ENCODE measurements at places on chromosomes 3 and 15.

- DNase-seq = no peak
Observed at GRCh38 chr3:99945328-99945995, 127.8 kb downstream of the CMSS1 start.

DNA sequence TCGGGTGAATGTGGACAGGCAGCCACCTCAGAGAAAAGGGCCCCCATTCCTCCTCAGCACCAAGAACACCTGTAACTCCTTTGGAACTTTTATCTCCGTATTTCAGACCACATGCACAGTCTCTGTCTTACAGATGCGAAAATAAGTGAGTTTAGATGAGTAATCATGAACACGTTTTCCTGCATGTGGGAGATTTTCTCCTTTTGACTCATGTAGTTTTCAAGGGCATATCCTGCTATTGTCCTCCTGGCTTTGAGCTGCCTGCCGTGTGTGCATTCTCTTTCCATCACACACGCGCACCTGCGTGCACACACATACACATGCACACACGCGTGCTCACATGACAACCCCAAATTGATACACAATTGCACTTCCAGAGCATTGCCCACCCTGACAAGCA, 239.2 kb downstream of the GABRG3 start:
- no peak for DNase-seq

DNA sequence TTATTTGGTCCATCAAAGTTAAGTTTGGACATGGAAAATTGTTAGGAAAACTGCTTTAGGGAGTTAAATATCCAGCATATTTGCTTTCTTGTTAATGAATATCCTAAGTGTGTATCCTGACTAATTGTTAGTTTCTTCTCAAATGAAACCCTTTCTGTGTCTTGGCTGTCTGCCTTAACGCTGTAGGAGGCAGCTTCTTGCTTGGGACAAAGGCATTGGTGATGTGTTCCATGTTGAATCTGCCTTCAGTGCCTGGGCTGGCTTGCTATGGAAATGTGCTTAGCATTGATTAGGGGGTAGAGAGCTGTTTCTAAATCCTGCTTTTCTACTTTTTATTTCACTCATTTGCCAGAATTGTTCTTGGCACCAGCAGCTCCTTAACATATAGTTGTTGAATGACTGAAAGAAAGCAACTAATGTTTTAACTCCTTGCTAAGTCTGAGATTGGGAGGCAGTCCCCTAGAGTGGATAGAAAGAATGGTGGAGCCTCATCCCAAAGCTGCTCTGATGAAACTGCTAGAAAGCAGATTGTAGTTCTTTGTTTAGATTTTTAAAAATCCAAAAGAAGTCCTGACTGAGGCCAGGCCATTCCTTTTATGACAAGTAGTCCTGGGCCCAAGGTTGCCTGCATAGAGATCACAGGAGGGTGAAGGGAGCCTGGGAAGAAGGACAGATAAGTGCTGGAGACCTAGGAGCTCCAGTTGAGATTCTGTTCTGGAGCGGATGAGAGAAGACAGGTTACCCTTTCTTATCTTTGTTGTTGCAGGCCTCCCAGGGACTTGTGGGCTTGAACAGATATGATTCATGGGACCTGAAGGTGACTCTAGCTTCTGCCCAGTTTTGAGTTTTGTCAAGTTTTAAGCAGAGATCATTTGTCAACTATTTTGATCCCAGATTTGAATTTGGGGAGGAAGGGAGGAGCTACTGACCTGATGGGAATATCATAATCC, 39.3 kb downstream of the OXNAD1 start:
- DNase-seq = no peak

GRCh38 chr15:74158855-74159650, 14.5 kb upstream of the ISLR start:
- DNase-seq = no peak

DNA sequence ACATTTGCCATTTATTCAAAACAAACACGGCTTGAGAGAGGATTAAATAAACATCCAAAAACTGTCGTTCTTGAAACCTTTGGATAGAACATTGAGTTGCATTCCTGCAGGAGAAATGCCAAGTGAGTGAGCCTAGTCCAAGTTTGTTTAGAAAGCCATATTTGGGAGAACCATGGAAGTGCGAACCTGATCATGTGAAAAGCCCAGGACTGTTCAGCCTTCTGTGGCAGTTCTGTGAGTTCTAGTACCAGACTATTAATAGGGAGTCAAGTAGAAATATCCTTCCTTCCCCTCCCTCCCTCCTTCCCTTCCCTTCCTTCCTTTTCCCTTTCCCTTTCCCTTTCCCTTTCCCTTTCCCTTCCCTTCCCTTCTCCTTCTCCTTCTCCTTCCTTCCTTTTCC, 470.4 kb downstream of the LPP start:
- peak; percentile 97 for DNase-seq

- DNase-seq = no peak
Observed at GRCh38 chr3:143302638-143303171, 183.1 kb downstream of the CHST2 start.

DNA sequence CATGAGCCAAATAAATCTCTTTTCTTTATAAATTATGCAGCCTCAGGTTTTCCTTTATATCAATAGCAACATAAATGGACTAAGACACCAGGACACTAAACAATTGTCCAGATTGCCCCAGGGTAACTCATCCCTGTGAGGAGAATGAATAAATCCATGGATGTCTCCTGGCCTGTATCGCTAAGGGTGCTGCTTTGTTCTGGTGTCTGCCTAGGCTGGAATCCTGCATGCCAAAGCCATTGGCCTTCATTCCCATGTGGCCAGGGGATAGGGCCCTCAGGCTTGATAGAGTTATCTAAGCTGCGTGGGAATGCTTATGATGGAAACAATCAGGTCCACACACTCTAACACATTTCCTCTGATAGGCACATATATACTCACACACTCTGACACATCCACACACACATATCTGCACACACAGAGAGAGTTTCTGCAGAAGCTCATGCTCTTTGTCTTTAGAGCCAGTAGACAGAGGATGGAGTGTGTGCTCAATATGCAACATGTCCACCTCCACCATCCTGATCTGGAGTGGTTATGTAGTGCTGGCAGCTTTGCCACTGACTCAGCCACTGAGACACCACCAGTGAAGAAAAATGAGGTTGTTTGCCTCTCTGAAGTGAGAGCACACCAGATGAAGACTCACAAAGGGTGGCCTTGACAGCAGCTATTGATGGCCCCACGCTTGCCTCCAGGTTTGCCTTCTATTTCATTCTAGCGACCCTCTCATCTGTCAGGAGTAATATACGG, 24.0 kb upstream of the DGKG start:
- no peak for DNase-seq

- DNase-seq = no peak
Observed at GRCh38 chr15:52117549-52117948, 5.0 kb upstream of the BCL2L10 start.

- DNase-seq = no peak
Observed at GRCh38 chr3:177157492-177157891, 39.8 kb downstream of the TBL1XR1 start.

DNA sequence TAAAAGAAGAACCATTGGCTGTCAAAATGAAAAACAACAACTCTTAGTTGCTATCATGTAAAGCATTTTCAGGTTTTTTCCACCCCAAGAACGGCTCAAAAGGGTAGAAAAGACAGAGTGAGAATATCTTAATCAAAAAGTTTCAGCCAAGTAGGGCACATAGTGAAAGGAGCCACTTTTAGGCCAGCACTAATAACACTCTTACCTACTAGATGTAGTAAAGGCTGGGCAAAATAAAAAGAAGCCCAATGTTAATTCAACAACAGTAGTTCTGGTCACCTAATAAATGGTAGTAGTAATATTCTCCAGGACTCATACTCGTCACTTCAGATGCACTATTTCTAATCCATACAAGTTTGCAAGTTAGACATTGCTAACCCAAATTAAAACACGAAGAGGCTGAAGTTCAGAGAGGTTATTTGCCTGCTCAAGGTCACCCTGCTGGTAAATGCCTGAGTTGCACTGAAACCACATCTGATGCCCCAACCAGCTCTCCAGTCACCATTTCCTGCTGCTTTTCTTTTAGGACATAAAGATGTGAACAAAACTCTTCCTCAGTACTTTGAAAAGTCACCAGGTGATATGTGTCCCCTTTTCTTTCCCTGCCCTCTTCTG, 7.5 kb downstream of the GOLIM4 start:
- no peak for DNase-seq

DNA sequence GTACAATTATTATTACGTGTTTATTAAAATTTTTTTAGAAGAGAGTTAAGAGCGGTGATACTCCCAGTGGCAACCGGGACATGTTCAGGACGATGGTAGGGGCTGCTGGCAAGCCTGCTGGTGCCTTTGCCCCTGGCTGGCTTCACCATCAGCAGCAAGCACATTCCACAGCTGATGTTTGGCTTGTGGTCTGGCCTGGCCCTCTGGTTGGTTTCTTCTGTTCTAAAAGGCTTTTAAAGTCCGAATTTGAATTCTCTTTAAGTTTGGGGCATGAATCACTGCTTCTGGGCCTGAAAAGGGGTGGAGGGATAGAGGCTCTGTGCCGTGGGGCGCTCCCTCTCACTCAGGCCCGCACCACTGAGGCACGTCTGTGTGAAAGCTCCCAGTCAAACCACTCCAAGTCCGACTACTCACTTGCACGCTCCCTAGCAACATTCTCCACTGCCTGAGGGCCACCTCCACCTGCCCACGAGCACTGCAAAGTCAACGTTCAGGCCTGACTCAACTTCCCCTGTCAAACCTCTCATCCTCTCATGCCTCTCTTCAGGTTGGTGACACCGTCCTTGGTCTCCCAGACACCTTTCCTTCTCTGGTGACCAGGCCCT, 10.1 kb downstream of the ITGA11 start:
- no peak for DNase-seq

DNA sequence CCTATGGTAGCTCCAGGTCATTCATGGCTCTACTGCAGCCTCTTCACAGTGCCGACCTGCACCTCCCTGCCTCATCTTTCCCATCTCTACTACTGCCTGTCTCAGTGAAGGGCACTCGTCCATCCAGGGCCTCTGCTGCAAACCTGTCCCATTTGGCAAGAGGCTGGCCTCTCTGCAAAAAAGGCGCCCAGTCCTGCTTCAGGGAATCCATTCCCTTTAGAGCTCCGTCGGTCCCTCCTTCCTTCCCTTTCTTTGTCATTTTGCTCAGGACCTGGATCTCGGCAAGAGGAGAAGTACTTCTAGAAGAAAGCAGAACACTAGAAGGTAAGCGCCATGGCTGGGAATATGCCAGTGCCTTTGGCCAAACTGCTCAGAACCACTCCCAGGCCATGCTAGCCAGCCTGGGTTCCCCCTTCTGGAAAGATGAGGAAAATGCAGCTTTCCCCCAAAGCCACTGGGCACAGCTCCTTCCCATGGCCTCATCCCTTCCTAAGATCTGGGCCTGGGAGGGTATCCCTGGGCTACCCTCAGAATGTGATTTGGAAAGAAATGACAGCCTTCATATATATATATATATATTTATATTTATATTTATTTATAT, 6.4 kb upstream of the ISL2 start:
- no peak for DNase-seq

DNA sequence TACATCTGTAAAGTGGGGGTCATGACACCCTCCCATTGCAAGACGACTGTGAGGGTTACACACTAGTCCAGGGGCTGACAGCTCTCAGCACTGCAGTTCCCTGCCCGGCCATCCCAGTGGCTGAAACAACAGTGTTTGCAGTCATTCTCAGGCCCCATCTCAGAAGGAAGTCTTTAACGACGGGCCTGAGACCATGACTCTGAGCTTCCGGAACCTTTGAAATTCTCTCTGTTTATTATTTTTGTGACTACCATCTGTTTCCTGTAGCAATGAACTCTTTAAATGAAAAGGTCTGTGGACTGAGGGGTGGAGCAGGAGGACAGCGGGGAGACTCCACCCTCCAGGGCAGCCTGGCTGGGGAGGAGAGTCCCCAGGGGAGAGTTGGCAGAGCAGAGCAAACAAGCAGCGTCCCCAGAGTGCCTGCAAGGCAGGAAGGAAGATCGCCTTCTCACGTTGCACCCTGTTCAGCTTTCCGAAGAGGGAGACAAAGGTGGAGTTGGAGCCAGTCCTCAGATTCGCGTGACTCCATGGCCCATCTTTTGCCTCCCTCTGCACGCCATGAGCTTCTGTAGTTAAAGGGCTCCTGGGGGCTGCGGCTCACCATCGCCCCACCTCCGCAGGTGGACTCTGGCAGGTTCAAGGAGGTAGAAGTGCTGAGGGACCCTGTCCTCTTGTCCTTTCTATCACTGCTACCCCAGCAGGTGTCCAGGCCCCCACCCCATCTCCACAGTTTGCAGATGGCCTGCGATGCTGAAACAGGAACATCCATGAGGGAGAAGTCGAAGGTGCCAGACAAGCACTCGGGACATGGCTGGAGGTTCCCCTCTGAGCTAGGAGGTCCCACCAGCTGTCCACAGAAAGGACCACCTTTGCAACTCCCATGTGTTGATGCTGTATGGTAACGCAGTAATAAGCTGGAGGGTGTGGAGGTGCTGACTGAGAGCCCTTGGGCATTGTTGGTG, 525.8 kb upstream of the PROK2 start:
- DNase-seq = no peak

DNA sequence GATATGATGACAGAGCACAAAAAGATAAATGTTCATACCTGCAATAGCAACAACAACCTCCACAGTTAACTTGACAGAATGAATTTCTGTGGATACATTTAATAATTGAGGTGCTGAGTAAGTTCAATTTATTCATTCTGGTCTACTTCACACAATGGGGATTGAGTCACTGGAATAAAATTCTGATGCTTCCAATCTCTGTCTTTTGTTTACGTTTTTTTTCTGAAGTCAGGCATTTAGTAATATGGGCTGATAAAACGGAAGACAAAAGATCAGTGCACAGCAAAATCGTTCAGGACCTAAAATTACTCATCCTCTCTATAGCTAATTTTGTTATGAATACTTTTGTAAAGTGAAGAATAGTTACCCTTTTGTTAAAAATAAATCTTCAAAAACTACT, 565.9 kb upstream of the CCDC54 start:
- no peak for DNase-seq

DNA sequence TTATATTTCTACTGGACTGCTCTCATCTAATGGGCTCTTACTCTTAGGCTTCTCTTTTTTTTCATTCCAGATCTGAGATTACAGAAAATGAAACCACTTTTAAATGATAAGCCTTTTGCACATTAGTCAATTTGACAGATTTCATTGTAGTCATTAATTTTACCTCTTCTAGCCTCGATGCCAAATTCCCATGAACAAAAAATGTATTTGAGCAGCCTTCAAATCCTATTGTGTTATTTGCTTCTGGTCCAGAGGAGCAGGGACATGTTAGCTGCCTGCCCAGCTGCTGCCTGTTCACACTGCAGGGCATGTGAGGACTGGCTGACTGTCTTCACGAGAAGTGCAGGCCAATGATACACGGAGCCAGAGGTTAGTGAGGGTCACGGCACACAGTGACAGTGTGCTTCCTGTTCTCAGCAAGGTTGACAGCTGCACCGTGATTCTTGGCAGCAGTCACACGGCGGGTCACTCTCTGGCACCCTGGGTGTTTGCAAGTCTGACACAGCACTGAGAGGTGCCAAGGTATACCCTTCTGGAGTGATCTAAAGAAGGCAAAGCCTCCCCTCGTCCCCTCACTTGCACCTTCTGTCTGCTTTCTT, 40.8 kb downstream of the KAT2B start:
- DNase-seq = peak; percentile 95

- DNase-seq = no peak
Observed at GRCh38 chr3:112643621-112644240, 2.8 kb upstream of the CCDC80 start.

All from LNCaP clone FGC (cell line).